ENCODE measurements at places on chromosomes 16 and 17. TPM values are rescaled to one million over a fixed set of nuclear protein-coding genes. Genes with fewer than 3 reads are reported as not detected.

Gene USP22
- total RNA-seq, result 243 TPM

Gene EVI2A
- total RNA-seq, result 1.1 TPM

Gene TGFB1I1
- 124 TPM for total RNA-seq

DNA sequence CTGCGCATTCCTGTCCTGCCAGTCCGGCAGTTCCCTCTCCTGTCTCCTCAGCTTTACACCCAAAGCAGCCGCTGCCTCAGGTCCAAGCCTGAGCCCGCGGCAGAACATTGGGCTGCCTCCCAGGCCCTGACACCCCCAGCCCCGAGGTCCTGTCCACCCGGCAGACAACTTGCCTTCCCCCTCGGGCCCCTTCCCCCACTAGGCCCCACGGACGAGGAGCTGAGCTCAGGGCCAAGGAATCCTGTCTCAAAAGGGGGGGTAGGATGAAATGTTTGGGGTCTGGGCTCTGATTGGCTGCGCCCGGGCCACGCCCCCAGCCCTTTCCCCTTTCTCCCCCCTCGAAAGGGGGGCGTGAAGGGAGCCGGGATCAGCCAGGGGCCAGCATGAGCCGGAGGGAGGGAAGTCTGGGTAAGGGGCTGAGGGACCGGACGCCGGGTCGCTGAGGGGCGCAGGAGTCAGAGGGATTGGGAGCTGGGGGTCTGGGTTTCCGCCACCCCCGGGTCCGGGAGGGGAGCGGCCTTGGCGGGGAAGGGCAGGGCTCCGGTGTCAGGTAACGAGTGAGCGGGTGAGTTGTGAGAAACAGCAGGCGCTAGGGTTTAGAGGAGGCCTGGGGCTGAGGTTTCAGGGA is at the start of gene CTF1:
TSS of gene CTF1 (plus strand) at position 354 of the 628 bp plus-strand sequence. CDS start at position 384, 30 bp downstream.
- peak; percentile 79 for DNase-seq
- H3K4me1 ChIP-seq, result peaks cover 34% of the 10 kb centered on the region
- peak within 1 kb of the TSS; percentile 59 for H3K4me3 ChIP-seq
- peak within 1 kb of the TSS; percentile 93 for H3K27ac ChIP-seq
- H3K27me3 ChIP-seq, result no peaks in the 10 kb centered on the region
- peaks cover 3% of the 10 kb centered on the region for H3K36me3 ChIP-seq

Gene KRTAP3-2
- total RNA-seq, result not detected

Gene KLHL10
- not detected for total RNA-seq

Gene CASKIN1
- total RNA-seq, result 1.3 TPM

DNA sequence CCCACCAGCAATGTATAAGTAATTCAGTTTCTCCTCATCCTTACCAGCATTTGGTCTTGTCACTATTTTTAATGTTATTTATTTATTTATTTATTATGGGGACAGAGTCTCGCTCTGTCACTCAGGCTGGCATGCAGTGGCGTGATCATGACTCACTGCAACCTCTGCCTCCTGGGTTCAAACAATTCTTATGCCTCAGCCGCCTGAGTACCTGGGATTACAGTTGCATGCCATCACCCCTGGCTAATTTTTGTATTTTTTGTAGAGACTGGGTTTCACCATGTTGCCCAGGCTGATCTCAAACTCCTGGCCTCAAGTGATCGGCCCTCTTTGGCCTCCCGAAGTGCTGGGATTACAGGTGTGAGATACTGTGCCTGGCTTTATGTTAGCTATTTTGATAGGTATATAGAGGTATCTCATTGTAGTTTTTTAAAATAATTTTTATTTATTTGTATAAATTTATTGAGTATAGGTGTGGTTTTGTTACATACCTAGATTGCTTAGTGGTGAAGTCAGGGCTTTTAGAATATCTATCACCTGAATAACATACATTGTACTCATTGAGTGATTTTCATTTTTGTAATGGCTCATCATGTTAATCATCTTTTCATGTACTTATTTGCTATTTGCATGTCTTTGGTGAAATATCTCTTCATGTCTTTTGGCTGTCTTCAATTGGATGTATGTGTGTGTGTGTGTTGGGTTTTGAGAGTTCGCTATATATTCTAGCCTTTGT is 53.3 kb downstream of the TANC2 start:
- H3K4me1 ChIP-seq, result peaks cover 2% of the 10 kb centered on the region
- DNase-seq, result no peak
- no peak overlapping the region for H3K27ac ChIP-seq
- no peak overlapping the region for H3K4me3 ChIP-seq
- H3K27me3 ChIP-seq, result no peaks in the 10 kb centered on the region
- H3K36me3 ChIP-seq, result no peaks in the 10 kb centered on the region

- no peaks in the 10 kb centered on the region for H3K4me1 ChIP-seq
- H3K27me3 ChIP-seq, result no peaks in the 10 kb centered on the region
- no peak overlapping the region for H3K4me3 ChIP-seq
- DNase-seq, result no peak
- H3K27ac ChIP-seq, result no peak overlapping the region
Measured at GRCh38 chr17:16314859-16315258, 38.4 kb downstream of the CENPV start.

DNA sequence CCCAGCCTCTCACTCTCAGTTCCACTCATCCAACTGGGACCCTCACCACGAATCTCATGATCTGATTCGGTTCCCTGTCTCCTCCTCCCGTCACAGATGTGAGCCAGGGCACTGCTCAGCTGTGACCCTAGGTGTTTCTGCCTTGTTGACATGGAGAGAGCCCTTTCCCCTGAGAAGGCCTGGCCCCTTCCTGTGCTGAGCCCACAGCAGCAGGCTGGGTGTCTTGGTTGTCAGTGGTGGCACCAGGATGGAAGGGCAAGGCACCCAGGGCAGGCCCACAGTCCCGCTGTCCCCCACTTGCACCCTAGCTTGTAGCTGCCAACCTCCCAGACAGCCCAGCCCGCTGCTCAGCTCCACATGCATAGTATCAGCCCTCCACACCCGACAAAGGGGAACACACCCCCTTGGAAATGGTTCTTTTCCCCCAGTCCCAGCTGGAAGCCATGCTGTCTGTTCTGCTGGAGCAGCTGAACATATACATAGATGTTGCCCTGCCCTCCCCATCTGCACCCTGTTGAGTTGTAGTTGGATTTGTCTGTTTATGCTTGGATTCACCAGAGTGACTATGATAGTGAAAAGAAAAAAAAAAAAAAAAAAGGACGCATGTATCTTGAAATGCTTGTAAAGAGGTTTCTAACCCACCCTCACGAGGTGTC is 26.6 kb downstream of the STH start:
- no peak overlapping the region for H3K27ac ChIP-seq
- no peak for DNase-seq
- no peaks in the 10 kb centered on the region for H3K4me1 ChIP-seq
- no peak overlapping the region for H3K4me3 ChIP-seq

- H3K4me1 ChIP-seq, result no peaks in the 10 kb centered on the region
- peaks cover 9% of the 10 kb centered on the region for H3K27me3 ChIP-seq
- no peak for DNase-seq
- H3K36me3 ChIP-seq, result no peaks in the 10 kb centered on the region
- no peak overlapping the region for H3K27ac ChIP-seq
- no peak overlapping the region for H3K4me3 ChIP-seq
Measured at GRCh38 chr17:40705584-40705983, 2.0 kb upstream of the KRT24 start.

Gene TP53TG3
- total RNA-seq, result not detected

DNA sequence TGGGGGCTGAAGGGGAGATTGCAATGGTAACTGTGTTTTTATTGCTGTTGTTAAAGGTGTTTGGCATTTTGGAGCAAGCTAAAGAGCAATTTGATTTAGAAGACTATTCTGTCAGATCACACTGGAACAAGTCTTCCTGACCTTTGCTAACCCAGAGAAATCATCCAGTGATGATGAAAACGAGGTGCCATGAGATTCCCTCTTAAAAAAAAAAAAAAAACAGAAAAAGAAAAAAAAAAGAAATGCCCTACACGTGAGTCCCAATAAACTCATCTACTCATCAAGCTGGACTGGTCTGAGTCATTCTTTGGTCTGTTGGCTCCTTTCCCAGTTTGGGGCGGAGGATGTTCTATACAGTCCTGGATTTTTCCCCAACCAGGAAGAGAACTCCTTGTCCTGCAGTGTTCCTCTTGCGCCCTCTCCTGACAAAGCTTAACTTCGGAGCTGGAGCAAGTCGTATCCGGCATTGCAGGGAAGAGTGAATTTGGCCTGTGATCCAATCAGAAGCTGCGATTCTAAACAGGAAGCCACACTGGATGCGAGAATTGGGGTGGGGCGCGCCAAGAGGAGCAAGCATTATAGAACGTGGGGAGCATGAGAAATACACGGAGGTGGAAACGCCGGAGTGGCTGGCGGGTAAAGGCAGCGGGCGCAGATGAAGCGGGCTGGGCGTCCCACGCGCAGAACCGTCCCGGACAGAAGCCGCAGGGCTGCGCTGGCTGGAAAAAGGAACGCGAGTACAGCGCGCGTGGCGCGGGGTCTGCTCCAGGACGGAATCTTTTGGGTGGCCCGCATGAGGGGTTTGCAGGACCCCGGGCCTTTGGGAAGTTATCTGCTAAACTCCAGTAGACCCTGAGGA is 22.4 kb upstream of the CRYM start:
- peak; percentile 99 for DNase-seq

- no peak for DNase-seq
- no peaks in the 10 kb centered on the region for H3K36me3 ChIP-seq
- H3K27ac ChIP-seq, result no peak overlapping the region
- H3K4me1 ChIP-seq, result no peaks in the 10 kb centered on the region
- no peak overlapping the region for H3K4me3 ChIP-seq
Measured at GRCh38 chr16:4771646-4772045, 4.7 kb upstream of the ZNF500 start.

DNA sequence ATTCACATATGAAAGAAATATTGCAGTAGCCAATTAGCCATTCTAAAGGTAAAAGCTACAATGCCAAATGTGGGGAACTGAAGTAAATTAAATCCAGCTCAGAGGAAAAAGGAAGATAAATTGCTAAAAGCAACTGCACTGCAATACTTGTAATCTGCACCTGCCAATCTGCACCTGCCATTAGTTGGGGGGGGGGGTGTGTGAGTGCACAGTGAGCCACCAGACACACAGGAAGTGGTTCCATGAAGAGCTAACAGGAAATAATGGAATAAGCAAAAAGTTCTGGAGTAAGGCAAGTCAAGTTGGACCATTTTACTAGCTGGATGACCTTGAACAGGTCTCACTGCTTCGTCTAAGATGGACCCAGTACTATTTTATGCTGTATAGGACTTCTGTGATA is 191.8 kb downstream of the PARN start:
- H3K36me3 ChIP-seq, result no peaks in the 10 kb centered on the region
- H3K4me3 ChIP-seq, result no peak overlapping the region
- DNase-seq, result no peak
- H3K27me3 ChIP-seq, result no peaks in the 10 kb centered on the region
- no peak overlapping the region for H3K27ac ChIP-seq

- H3K4me3 ChIP-seq, result peak overlapping the region; percentile 65
- H3K27ac ChIP-seq, result peak overlapping the region; percentile 60
- DNase-seq, result peak; percentile 50
- no peaks in the 10 kb centered on the region for H3K27me3 ChIP-seq
- H3K36me3 ChIP-seq, result no peaks in the 10 kb centered on the region
- peaks cover 19% of the 10 kb centered on the region for H3K4me1 ChIP-seq
Measured at GRCh38 chr16:85554889-85555718, 58.0 kb upstream of the GSE1 start.

DNA sequence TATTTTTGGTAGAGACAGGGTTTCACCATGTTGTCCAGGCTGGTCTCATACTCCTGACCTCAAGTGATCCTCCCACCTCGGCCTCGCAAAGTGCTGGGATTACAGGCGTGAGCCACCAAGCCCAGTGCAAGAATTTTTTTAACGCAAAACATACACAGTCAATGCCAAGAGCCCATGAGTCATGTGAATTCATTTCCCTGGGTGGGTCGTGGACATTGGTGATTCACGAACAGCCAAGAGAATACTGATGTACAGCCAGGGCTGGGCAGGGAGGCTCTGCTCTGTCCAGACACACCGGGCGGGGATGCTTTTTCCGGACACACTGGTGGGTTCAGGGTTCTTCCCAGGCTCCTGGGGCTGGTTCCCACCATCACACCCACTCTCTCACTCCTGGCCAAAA is 17.7 kb downstream of the SLC38A8 start:
- no peaks in the 10 kb centered on the region for H3K36me3 ChIP-seq
- H3K4me3 ChIP-seq, result no peak overlapping the region
- H3K27me3 ChIP-seq, result no peaks in the 10 kb centered on the region
- no peak overlapping the region for H3K27ac ChIP-seq
- H3K4me1 ChIP-seq, result peaks cover 8% of the 10 kb centered on the region

- H3K4me1 ChIP-seq, result peaks cover 35% of the 10 kb centered on the region
- peak overlapping the region; percentile 5 for H3K27ac ChIP-seq
- DNase-seq, result no peak
- H3K4me3 ChIP-seq, result no peak overlapping the region
- H3K27me3 ChIP-seq, result no peaks in the 10 kb centered on the region
Measured at GRCh38 chr16:9124908-9125584, 33.6 kb downstream of the HAPSTR1 start.

DNA sequence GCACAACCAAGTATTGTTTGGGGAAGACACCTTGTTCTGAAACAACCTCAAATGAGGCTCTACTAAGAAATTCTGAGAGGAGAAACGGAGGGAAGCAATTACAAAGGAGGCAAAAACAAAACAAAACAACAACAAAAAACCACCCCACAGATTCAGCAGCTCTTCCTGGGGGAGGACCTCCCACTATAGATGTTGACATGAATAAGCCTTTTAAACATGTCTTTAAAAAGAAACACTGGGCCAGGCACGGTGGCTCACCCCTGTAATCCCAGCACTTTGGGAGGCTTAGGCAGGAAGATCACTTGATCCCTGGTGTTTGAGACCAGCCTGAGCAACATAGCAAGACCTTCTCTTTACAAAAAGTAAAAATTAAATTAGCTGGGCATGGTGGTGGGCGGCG is 22.6 kb upstream of the JPH3 start:
- H3K36me3 ChIP-seq, result no peaks in the 10 kb centered on the region
- DNase-seq, result no peak
- no peak overlapping the region for H3K27ac ChIP-seq
- H3K4me1 ChIP-seq, result peaks cover 34% of the 10 kb centered on the region
- no peak overlapping the region for H3K4me3 ChIP-seq

Gene MGRN1
- 89.0 TPM for total RNA-seq

Gene MYLK3
- total RNA-seq, result 0.82 TPM

Gene KRTAP9-7
- not detected for total RNA-seq

Gene CCL5
- total RNA-seq, result 71.3 TPM

GRCh38 chr16:78607465-78607864 is 508.0 kb downstream of the WWOX start:
- no peaks in the 10 kb centered on the region for H3K27me3 ChIP-seq
- no peak overlapping the region for H3K4me3 ChIP-seq
- DNase-seq, result peak; percentile 20
- no peaks in the 10 kb centered on the region for H3K4me1 ChIP-seq
- H3K27ac ChIP-seq, result no peak overlapping the region
